ENCODE measurements at places on chromosomes 7 and 10. TPM values are rescaled to one million over a fixed set of nuclear protein-coding genes. Genes with fewer than 3 reads are reported as not detected.

DNA sequence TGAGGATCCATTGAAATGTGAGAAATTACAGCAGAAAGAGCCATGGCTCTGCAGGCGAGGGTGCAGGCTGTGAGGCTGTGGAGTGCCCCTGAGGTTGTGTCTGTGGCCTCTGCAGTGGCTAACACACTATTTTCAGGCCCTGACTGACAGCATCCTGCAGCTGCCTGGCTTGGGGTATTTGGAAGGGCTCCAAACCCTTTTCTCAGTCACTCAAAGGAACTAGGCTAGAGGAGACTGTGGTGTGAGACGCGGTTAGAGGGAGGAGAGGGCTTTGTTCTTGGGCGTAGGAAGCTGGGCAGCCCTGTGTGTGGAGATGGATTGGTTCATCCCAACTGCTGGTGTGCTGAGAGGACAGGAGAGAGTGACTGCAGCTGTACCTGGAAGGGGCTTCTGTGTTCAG lies 134.9 kb downstream of the RAMP3 start:
- H3K4me1 ChIP-seq, result no peaks in the 10 kb centered on the region
- H3K36me3 ChIP-seq, result no peaks in the 10 kb centered on the region
- no peak overlapping the region for H3K27ac ChIP-seq
- no peak overlapping the region for H3K4me3 ChIP-seq
- peaks cover 71% of the 10 kb centered on the region for H3K27me3 ChIP-seq
- DNase-seq, result no peak

GRCh38 chr10:14659626-14660196 lies 115.0 kb downstream of the FAM107B start:
- H3K36me3 ChIP-seq, result peaks cover 6% of the 10 kb centered on the region
- no peak overlapping the region for H3K4me3 ChIP-seq
- peaks cover 41% of the 10 kb centered on the region for H3K4me1 ChIP-seq
- no peaks in the 10 kb centered on the region for H3K27me3 ChIP-seq
- DNase-seq, result no peak

- DNase-seq, result no peak
- no peaks in the 10 kb centered on the region for H3K27me3 ChIP-seq
- H3K4me3 ChIP-seq, result no peak overlapping the region
- H3K4me1 ChIP-seq, result peaks cover 47% of the 10 kb centered on the region
Measured at GRCh38 chr10:4758256-4758655, 67.8 kb upstream of the AKR1E2 start.

DNA sequence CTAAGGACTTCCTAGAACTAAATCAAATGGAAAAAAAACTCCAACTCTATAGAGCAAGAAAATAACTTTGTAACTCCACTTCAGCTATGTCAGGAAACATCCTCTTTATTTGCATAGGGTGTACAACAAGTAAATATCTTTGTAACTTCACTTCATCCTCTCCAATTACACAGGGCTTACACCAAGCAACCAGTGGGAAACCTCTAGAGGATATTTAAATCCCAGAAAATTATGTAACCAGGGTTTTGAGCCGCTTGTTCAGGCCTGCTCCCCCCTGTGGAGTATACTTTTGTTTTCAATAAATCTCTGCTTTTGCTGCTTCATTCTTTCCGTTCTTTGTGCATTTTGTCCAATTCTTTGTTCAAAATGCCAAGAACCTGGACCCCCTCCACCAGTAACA lies 22.2 kb downstream of the LIPJ start:
- no peaks in the 10 kb centered on the region for H3K4me1 ChIP-seq
- H3K4me3 ChIP-seq, result no peak overlapping the region
- no peak overlapping the region for H3K27ac ChIP-seq
- H3K27me3 ChIP-seq, result no peaks in the 10 kb centered on the region

GRCh38 chr7:121574109-121574508 lies 178.0 kb upstream of the FAM3C start:
- H3K4me1 ChIP-seq, result no peaks in the 10 kb centered on the region
- H3K36me3 ChIP-seq, result no peaks in the 10 kb centered on the region
- no peak overlapping the region for H3K27ac ChIP-seq
- no peak overlapping the region for H3K4me3 ChIP-seq

GRCh38 chr10:784403-785088 lies 95.1 kb upstream of the DIP2C start:
- peak overlapping the region; percentile 47 for H3K27ac ChIP-seq
- H3K4me1 ChIP-seq, result no peaks in the 10 kb centered on the region
- peak overlapping the region; percentile 60 for H3K4me3 ChIP-seq
- peaks cover 62% of the 10 kb centered on the region for H3K36me3 ChIP-seq

DNA sequence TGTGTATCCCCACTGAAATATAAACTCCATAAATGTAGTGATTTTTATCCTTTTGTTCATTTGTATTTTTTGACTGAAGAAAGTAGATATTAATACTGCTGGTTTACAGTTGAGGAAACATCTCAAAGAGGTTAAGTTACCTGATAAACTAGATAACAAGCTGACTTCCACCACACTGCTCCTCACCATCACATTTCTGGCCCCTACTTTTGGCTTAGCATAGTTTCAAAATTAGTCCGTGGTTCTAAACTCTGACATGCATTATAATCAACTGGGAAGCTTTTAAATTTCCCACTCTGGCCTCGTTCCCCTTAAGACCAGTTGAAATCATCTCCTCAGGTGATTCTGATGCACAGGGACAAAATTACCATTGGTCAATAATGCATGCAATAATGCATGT lies 43.5 kb downstream of the ANKIB1 start:
- peaks cover 12% of the 10 kb centered on the region for H3K4me1 ChIP-seq
- no peak for DNase-seq
- no peaks in the 10 kb centered on the region for H3K36me3 ChIP-seq
- no peak overlapping the region for H3K4me3 ChIP-seq
- no peak overlapping the region for H3K27ac ChIP-seq

GRCh38 chr10:104028146-104028545 lies 57.5 kb downstream of the COL17A1 start:
- DNase-seq, result peak; percentile 19
- peaks cover 15% of the 10 kb centered on the region for H3K4me1 ChIP-seq
- H3K27ac ChIP-seq, result no peak overlapping the region
- peaks cover 23% of the 10 kb centered on the region for H3K36me3 ChIP-seq
- no peaks in the 10 kb centered on the region for H3K27me3 ChIP-seq

- no peaks in the 10 kb centered on the region for H3K27me3 ChIP-seq
- H3K4me3 ChIP-seq, result no peak overlapping the region
- H3K36me3 ChIP-seq, result no peaks in the 10 kb centered on the region
- no peak overlapping the region for H3K27ac ChIP-seq
- no peak for DNase-seq
- no peaks in the 10 kb centered on the region for H3K4me1 ChIP-seq
Measured at GRCh38 chr7:120920591-120921274, 29.8 kb upstream of the ING3 start.

GRCh38 chr7:149463500-149464161 lies 2.8 kb upstream of the ZNF777 start:
- peaks cover 12% of the 10 kb centered on the region for H3K36me3 ChIP-seq
- H3K4me3 ChIP-seq, result no peak overlapping the region
- DNase-seq, result no peak
- peaks cover 8% of the 10 kb centered on the region for H3K4me1 ChIP-seq
- H3K27me3 ChIP-seq, result peaks cover 10% of the 10 kb centered on the region
- H3K27ac ChIP-seq, result no peak overlapping the region

GRCh38 chr7:23001610-23002009 lies 12.3 kb downstream of the HYCC1 start:
- H3K27me3 ChIP-seq, result no peaks in the 10 kb centered on the region
- DNase-seq, result no peak
- no peak overlapping the region for H3K4me3 ChIP-seq
- no peaks in the 10 kb centered on the region for H3K36me3 ChIP-seq

DNA sequence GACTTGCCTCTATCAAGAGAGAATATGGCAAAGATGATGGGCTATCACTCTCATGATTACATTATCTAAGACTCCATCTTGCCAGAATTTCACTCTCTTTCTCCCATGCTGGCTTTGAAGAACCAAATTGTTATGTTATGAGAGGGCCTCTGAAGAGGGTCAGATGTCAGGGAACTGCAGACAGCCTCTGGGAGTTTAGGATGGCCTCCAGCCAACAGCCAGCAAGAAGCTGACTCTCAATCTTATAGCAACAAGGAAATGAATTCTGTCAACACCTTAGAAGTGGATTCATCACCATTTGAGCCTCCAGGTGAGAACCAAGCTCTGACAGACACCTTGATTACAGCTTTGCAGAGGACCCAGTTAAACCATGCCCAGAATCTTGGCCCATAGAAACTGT lies 33.6 kb downstream of the ZNF22 start:
- H3K4me1 ChIP-seq, result no peaks in the 10 kb centered on the region
- no peak for DNase-seq
- H3K4me3 ChIP-seq, result no peak overlapping the region
- H3K36me3 ChIP-seq, result no peaks in the 10 kb centered on the region

DNA sequence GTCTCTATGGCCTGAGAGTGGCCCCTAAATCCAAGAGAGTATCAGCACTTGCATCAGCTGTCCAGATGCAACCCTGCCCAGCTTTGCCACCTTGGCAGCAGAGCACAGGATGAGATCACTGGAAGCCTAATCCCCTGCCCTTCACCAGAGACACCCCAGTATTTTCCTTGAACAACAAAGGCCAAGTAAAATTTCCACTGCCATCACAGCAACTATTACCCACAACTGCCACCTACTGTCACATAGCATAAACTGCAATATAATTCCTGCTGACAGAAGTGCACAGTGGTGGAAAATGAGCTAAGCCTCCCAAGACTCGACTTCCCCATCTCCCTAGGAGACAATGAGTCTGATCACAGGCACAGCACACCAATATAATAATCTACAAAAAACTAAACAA lies 462.8 kb upstream of the ZWINT start:
- H3K27me3 ChIP-seq, result no peaks in the 10 kb centered on the region
- peaks cover 8% of the 10 kb centered on the region for H3K4me1 ChIP-seq
- H3K4me3 ChIP-seq, result no peak overlapping the region
- no peaks in the 10 kb centered on the region for H3K36me3 ChIP-seq

DNA sequence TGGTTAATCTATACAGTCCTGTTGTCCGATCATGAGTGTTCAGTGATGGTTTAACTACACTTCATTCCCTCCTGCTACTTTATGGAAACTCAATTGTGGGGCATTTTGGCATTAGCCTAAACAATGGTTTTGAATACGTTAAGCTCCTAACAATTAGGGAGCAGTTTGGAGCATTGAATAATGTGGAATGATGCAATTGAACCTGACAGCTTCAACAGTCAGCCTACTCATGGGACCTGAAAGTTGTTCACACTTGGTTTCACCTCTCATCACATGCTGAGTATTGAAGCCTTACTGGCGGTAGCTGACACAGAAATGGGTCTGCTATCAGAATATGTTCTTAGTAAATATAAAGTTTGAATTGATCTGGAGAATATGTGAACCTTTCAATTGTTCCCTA lies 186.1 kb downstream of the MLLT10 start:
- H3K27ac ChIP-seq, result no peak overlapping the region
- H3K4me3 ChIP-seq, result no peak overlapping the region
- DNase-seq, result no peak
- H3K27me3 ChIP-seq, result no peaks in the 10 kb centered on the region

- no peak for DNase-seq
- H3K27me3 ChIP-seq, result no peaks in the 10 kb centered on the region
- no peak overlapping the region for H3K27ac ChIP-seq
- H3K4me1 ChIP-seq, result peaks cover 31% of the 10 kb centered on the region
Measured at GRCh38 chr7:139370943-139371313, 11.2 kb downstream of the LUC7L2 start.

- H3K36me3 ChIP-seq, result no peaks in the 10 kb centered on the region
- H3K27ac ChIP-seq, result no peak overlapping the region
- no peak for DNase-seq
Measured at GRCh38 chr7:38615665-38616064, 15.5 kb downstream of the AMPH start.

- H3K36me3 ChIP-seq, result no peaks in the 10 kb centered on the region
- H3K4me3 ChIP-seq, result no peak overlapping the region
Measured at GRCh38 chr7:73988197-73988596, 39.8 kb upstream of the ELN start.

DNA sequence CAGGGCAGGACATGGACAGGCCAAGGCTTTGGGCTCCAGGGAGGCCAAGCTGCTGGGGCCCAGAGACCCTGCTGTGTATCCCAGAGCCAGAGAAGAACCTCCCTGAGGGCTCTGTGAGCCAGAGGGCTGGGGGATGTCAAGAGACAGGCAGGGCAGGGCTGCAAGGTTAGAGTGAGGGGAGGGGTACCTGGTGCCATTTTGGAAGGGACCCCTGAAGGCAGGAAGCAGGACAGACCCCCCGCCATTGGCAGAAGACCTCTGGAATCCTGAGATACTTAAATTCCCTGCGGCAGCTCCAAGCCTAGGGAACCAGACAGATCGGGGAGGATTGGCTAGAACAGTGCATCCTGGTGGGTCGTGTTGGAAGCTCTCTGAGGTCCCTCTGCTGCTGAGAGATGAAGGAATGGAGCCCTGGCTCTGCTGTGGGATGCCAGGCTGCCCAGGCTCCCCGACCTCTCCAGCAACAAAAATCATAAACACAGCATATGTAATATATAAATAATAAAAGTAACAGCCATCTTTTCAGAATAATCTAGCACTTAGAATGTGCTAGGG lies 75.0 kb downstream of the LHPP start:
- no peaks in the 10 kb centered on the region for H3K27me3 ChIP-seq
- H3K4me1 ChIP-seq, result no peaks in the 10 kb centered on the region
- no peak overlapping the region for H3K27ac ChIP-seq
- no peak overlapping the region for H3K4me3 ChIP-seq

DNA sequence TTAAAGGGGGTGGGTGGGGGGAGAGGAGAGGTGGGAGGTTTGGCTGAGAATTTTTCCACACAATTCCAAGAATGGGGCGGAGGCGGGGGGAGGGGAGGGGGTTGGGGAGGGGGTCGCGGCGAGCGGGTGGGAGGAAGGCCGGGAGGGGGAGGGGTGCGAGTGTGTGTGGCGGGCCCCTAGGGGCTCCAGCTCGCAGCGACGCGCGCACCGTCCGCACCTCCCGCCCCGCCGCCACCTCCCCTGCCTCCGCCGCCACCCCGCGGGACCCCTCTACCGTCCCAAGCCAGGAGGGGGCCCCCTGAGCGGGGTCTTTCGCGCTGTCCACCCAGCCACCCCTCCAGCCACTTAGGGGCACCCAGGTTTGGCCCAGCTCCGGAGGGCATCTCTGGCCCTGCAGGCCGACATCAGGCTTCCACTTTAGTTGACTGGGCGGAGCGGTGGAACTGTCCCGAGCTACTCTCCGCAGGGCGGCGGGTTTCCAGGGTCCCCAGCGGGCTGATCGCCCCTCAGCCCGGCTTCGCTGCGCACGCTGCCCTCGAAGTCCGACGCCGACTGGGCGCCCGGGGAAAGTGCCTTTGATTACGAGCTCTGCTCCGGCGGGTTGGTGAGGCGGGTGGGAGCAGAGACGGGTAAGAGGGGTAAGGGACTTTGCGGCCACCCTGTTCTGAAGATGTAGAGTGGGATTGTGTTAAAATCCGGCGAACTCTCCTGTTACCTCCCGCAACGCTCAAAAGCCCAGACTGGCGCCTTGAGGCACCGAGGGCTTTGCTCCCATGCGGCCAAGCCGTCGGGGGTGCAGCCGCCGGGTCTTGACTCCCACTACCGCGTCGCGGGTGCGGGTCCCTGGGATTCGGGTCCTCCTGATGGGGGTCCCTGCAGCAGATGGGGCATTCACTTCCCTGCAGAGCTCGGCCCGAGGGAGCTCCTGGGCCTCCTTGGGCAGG lies 1.8 kb upstream of the VAX1 start:
- H3K4me3 ChIP-seq, result no peak overlapping the region
- no peaks in the 10 kb centered on the region for H3K4me1 ChIP-seq
- H3K27me3 ChIP-seq, result peaks cover 32% of the 10 kb centered on the region
- no peak overlapping the region for H3K27ac ChIP-seq
- no peak for DNase-seq

The OR13A1 gene
- total RNA-seq, result not detected

The SPDYE9 gene
- total RNA-seq, result not detected

The DEPP1 gene
- 16.5 TPM for total RNA-seq

The C7orf57 gene
- total RNA-seq, result 0.24 TPM

The AS3MT gene
- total RNA-seq, result 0.35 TPM

The GRM3 gene
- total RNA-seq, result not detected

The RPS24 gene
- total RNA-seq, result 1,941 TPM

The SRRM3 gene
- total RNA-seq, result 0.21 TPM

The PILRA gene
- 3.1 TPM for total RNA-seq

The BLNK gene
- total RNA-seq, result 9.5 TPM
